ENCODE measurements at places on chromosomes 12 and 14. TPM values are rescaled to one million over a fixed set of nuclear protein-coding genes. Genes with fewer than 3 reads are reported as not detected.

MYH6 gene
- 840 TPM for total RNA-seq

DBX2 gene
- total RNA-seq = 0.07 TPM

AICDA gene
- total RNA-seq = not detected

TMEM120B gene
- total RNA-seq = 12.3 TPM

CMTM5 gene
- 0.53 TPM for total RNA-seq

DLK1 gene
- 3.1 TPM for total RNA-seq

- DNase-seq = no peak
- no peaks in the 10 kb centered on the region for H3K36me3 ChIP-seq
- no peak overlapping the region for H3K27ac ChIP-seq
- no peaks in the 10 kb centered on the region for H3K27me3 ChIP-seq
- H3K4me3 ChIP-seq = no peak overlapping the region
- no peaks in the 10 kb centered on the region for H3K4me1 ChIP-seq
Measured at GRCh38 chr12:88934163-88934747, 354.0 kb upstream of the KITLG start.

- no peak for DNase-seq
- H3K4me3 ChIP-seq = no peak overlapping the region
- no peak overlapping the region for H3K27ac ChIP-seq
- no peaks in the 10 kb centered on the region for H3K27me3 ChIP-seq
- peaks cover 25% of the 10 kb centered on the region for H3K4me1 ChIP-seq
Measured at GRCh38 chr12:52189376-52190174, 2.2 kb downstream of the KRT80 start.

DNA sequence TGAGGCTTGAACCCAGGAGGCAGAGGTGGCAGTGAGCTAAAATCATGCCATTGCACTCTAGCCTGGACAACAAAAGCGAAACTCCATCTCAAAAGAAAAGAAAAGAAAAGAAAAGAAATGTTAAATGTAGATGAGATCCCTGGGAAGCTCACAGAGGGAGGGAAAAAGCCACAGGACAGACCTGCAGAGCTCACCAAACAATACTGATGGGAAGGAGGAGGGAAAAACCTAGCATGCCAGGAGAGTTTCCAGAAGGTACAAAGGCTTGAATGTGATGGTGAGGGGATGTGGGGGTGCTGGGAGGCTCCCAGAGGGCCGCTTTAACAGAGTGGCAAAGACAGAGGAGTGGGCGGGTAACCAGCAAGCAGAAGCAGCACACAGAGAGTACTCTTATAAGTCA lies 72.3 kb downstream of the PTPN21 start:
- no peak overlapping the region for H3K4me3 ChIP-seq
- H3K27ac ChIP-seq = no peak overlapping the region
- H3K27me3 ChIP-seq = no peaks in the 10 kb centered on the region
- H3K4me1 ChIP-seq = peaks cover 5% of the 10 kb centered on the region
- DNase-seq = no peak
- peaks cover 9% of the 10 kb centered on the region for H3K36me3 ChIP-seq

DNA sequence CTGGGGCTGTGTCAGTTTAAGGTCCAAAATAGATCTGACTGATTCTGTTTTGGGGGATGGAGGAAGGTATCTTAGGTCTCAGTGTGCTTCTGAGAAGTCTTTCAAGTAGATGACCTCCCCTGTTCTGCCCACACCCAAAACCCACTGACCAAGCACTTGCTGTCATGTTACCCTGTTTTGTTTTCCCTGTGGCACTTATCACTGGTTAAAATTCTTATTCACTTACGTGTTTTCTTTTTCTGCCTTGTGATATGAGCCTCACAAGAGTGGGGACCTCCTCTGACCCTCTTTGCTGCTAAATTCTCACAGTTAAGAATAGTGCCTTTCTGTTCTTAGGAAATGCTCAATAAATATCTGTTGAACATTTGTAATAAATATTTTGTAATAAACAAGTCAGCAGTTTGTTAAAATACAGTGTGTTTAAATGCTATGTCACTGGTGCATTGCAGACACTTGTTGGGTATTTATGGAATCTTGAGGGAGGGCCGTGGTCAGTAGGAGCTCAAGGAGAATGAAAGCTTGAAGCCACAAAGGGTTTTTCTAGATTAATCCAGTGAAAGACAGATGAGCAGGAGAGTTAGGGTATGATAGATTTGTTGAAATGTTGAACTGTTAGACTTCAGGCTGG lies 20.9 kb downstream of the PLEKHA5 start:
- H3K4me1 ChIP-seq = no peaks in the 10 kb centered on the region
- no peaks in the 10 kb centered on the region for H3K36me3 ChIP-seq
- no peak for DNase-seq
- H3K4me3 ChIP-seq = no peak overlapping the region
- H3K27ac ChIP-seq = peak overlapping the region; percentile 87

GRCh38 chr12:55827806-55828205 lies 1.6 kb downstream of the DNAJC14 start:
- no peak overlapping the region for H3K27ac ChIP-seq
- H3K36me3 ChIP-seq = no peaks in the 10 kb centered on the region
- no peak overlapping the region for H3K4me3 ChIP-seq
- no peak for DNase-seq
- H3K4me1 ChIP-seq = peaks cover 66% of the 10 kb centered on the region

- no peak overlapping the region for H3K4me3 ChIP-seq
- no peaks in the 10 kb centered on the region for H3K27me3 ChIP-seq
- no peak for DNase-seq
- peaks cover 81% of the 10 kb centered on the region for H3K36me3 ChIP-seq
- H3K27ac ChIP-seq = peak overlapping the region; percentile 63
- peaks cover 37% of the 10 kb centered on the region for H3K4me1 ChIP-seq
Measured at GRCh38 chr12:124440841-124441381, 126.5 kb downstream of the NCOR2 start.

DNA sequence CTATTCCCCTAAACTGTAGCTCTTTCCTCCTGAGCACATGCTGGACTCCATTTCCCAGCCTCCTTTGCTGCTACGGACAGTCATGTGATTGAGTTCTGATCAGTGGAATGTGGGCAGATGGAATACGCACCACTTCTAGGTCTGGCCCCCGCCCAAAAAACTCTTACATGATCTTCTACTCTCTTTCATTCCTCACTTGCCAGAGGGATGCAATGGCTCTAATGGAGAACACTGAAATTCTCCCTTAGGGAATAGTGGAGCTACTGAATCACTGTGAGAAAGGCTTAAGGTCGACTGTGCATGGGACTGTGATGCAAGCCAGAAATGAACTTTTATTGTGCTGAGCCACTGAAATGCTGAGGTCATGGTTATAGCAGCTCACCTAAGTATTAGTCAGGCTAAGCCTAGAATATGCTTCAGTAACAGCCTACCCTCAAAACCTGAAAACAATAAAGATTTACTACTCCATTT lies 13.0 kb upstream of the TMED2 start:
- no peak overlapping the region for H3K27ac ChIP-seq
- peak; percentile 38 for DNase-seq
- no peaks in the 10 kb centered on the region for H3K4me1 ChIP-seq
- no peaks in the 10 kb centered on the region for H3K36me3 ChIP-seq
- H3K27me3 ChIP-seq = no peaks in the 10 kb centered on the region
- no peak overlapping the region for H3K4me3 ChIP-seq

GRCh38 chr14:89303456-89304435 lies 113.3 kb downstream of the FOXN3 start:
- no peak overlapping the region for H3K4me3 ChIP-seq
- peaks cover 8% of the 10 kb centered on the region for H3K4me1 ChIP-seq
- no peaks in the 10 kb centered on the region for H3K36me3 ChIP-seq
- DNase-seq = peak; percentile 80

DNA sequence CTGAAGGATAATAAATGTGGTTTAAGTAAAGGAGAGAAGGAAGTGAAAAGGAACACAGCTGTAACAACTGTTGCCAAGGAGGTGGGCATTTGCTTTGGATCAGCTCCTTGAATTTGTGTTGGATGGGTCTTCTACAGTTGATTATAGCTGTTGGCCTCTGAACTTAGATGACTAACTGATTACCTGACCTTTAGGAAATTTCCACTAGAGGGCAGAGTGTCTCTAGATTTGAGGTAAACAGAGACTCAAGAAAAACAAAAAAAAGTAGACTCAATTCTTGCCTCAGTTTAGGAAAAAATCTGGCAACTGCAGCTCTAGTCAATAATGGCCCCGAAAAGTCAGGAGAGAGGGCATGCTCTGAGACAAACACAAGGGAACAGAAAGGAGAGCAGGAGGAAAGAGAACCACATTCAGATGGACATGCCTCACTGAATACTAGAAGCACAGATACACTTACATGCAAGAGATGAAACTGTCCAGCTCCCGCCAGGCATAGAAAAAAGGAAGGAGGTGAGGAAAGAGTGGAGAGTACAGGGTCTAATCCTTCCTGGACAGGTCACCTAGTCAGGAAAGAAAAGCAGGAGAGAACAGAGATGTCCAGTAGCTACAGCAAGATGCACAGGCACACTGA lies 20.6 kb downstream of the COX14 start:
- no peak overlapping the region for H3K4me3 ChIP-seq
- H3K27ac ChIP-seq = no peak overlapping the region
- H3K4me1 ChIP-seq = peaks cover 23% of the 10 kb centered on the region

DNA sequence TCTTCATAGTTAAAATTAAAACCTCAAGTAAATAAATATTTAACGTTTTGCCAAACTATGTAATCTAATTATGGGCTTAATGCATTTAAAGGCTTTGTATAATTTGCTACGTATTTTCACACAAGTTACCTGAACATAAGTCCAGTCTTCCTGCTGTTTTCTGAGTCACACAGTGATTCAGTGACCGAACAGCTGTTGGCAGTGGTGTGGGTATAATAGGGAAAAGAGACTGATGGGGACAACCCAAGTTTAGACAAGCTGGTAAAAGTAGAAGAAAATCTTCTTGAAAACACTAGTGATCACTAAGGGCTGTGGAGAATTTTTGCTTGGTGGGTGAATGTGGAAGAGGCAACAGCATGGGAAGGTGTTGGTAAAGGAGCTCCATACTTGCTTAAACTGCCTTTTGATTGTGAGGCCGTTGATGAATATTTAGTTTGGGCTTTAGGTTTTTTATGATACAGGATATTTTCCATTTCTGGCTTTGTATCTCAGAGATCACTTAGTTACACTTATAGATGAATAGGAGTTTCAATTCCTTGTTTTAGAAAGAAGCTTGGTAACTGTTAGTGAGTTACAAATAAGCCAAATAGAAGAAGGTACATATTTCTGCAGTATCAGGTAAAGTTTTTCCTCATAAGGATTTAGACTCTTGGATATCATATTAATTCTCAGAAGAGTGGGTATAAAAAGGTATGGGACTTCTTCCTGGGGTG lies 23.9 kb downstream of the LRRK2 start:
- no peaks in the 10 kb centered on the region for H3K36me3 ChIP-seq
- H3K4me3 ChIP-seq = no peak overlapping the region
- H3K27me3 ChIP-seq = no peaks in the 10 kb centered on the region
- H3K27ac ChIP-seq = no peak overlapping the region
- H3K4me1 ChIP-seq = no peaks in the 10 kb centered on the region
- no peak for DNase-seq

DNA sequence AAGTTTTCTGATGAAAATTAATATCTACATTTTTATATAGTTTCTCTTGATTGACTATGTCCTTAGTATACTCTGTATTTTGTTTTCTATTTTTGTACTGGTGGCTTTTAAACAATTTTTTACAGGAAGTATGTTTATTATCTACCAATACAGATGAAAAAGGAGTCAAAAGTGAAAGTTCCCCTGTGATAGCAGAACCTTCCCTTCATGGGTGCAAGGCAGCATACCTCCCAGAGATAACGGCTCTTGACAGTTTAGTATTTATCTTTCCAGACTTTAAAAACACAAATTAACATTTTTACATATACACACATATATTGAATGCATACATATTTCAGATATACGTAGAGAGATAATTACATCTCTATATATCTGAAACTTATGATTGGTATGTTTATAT lies 17.1 kb upstream of the FAM234B start:
- H3K36me3 ChIP-seq = no peaks in the 10 kb centered on the region
- H3K27ac ChIP-seq = no peak overlapping the region
- no peak for DNase-seq

DNA sequence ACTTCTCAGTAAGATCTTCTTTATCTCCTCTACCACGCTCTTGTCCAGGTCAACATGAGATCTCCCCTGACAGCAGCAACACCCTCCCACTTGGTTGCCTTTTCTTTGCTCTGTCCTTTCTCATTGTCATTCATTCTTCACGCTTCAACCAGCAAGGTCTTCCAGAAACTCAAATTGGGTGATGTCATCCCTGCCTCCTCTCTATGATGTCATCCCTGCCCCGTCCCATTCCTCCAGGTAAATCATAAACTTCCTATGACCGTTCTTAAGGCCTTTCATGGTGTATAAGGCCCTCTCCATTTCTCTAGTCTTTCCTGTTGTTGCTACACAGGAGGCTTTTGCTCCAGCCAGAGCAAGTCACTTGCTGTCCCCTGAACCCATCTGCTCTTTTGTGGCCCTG lies 17.7 kb upstream of the TUNAR start:
- H3K4me3 ChIP-seq = no peak overlapping the region
- H3K4me1 ChIP-seq = no peaks in the 10 kb centered on the region
- no peak for DNase-seq

DNA sequence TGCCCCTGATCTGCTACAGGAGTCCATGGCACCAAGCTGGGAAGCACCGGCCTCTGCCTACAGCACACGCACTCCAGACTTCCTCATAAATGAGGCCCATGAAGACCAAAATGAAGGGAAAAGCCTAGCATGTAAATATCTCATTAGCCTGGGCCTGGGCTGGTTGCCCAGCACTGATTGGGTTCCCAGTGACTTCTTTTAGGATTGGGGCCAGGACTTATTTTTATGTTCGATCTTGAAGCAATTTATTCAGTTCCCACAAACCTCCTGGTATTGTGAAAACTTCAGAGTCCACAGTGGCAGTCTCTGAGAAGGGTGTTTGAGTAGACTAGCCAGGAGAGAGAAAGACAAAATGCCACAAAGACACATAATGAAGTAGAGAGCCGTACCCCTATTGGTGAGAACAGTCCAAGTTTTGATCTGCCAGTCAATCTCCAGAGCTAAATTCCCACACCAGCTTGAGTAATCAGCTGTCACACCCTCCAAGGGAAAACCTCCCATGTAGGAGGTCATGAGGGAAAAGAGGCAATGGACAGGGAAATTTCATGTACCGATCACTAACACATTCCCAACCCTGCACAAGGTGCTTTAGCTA lies 78.2 kb downstream of the PHLDA1 start:
- no peak overlapping the region for H3K4me3 ChIP-seq
- no peak for DNase-seq
- no peaks in the 10 kb centered on the region for H3K36me3 ChIP-seq
- H3K4me1 ChIP-seq = peaks cover 6% of the 10 kb centered on the region
- H3K27ac ChIP-seq = peak overlapping the region; percentile 11
- H3K27me3 ChIP-seq = no peaks in the 10 kb centered on the region

DNA sequence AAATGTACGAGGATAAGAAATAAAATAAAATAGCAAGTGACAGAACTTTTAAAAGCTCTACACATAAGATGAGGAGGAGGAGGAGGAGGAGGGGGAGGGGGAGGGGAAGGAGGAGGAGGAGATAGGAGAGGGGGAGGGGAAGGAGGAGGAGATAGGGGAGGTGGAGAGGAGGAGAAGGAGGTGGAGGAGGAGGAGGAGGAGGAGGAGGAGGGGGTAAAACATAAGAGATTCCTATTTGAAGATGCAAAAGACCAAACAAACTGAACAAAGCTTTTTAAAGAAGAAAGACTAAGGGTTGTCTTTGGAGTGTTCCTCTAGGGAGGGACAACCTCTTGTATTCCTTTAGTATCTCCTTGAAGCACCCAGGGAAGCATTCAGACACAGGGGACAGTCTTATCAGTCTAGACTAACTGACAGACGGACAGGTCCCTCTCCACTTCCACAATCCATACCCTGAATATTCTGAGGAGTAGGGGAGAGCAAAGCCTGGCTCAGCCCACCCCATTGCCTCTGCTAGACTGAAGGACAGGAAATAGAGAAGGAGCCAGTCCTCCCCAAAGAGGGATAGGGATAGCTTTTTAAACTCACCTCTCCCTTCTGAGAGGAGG lies 12.9 kb downstream of the TC2N start:
- H3K27me3 ChIP-seq = no peaks in the 10 kb centered on the region
- H3K4me3 ChIP-seq = no peak overlapping the region
- H3K27ac ChIP-seq = peak overlapping the region; percentile 71
- no peak for DNase-seq
- H3K4me1 ChIP-seq = no peaks in the 10 kb centered on the region

Measured in heart right ventricle (tissue), 16 donors.